Natural killer cell (primary cell): ENCODE measurements at places on chromosomes 2 and 18. TPM values are rescaled to one million over a fixed set of nuclear protein-coding genes. Genes with fewer than 3 reads are reported as not detected.
A peak's percentile ranks its signal among the peaks of the same experiment; 100 is the strongest.

- H3K27me3 ChIP-seq: no peaks in the 10 kb centered on the region
- H3K27ac ChIP-seq: no peak overlapping the region
- H3K4me1 ChIP-seq: no peaks in the 10 kb centered on the region
- no peaks in the 10 kb centered on the region for H3K36me3 ChIP-seq
- DNase-seq: no peak
- no peak overlapping the region for H3K4me3 ChIP-seq
Observed at GRCh38 chr2:158142568-158143332, 41.1 kb downstream of the UPP2 start.

- DNase-seq: no peak
- no peak overlapping the region for H3K4me3 ChIP-seq
- no peaks in the 10 kb centered on the region for H3K27me3 ChIP-seq
- H3K4me1 ChIP-seq: no peaks in the 10 kb centered on the region
- H3K36me3 ChIP-seq: no peaks in the 10 kb centered on the region
Observed at GRCh38 chr2:216711348-216711747, 16.0 kb upstream of the IGFBP5 start.

UGT1A5 gene
- not detected for total RNA-seq

DNA sequence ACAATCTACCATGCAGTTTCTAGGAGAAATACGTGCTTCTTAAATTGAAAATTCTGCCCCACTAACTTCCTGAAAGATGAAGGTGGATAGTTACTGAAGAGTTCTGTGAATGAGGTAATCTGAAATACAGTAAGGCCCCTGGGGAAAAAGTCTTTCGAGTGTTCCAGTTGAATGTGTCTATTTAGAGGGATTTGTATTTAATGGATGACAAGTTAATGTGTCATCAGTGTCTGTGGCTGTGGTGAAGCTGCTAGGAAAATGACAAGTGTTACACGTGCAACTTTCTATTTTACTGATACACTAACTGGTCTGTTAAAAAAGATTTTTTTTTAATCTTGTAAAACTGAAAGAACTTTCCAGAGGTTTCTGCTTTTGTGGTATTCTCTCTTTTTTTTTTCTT is 384.6 kb downstream of the STK39 start:
- no peaks in the 10 kb centered on the region for H3K27me3 ChIP-seq
- no peak for DNase-seq
- no peak overlapping the region for H3K4me3 ChIP-seq

SAG gene
- 0.12 TPM for total RNA-seq

TWIST2 gene
- total RNA-seq: not detected

CENPA gene
- 0.52 TPM for total RNA-seq

LBH gene
- total RNA-seq: 197 TPM

- no peak overlapping the region for H3K4me3 ChIP-seq
- no peaks in the 10 kb centered on the region for H3K27me3 ChIP-seq
- DNase-seq: no peak
- H3K4me1 ChIP-seq: no peaks in the 10 kb centered on the region
- H3K27ac ChIP-seq: no peak overlapping the region
Observed at GRCh38 chr2:241168366-241168765, 18.1 kb downstream of the PPP1R7 start.

GRCh38 chr18:45688113-45688512 is 35.9 kb upstream of the SLC14A1 start:
- peak overlapping the region; percentile 69 for H3K27ac ChIP-seq
- peaks cover 65% of the 10 kb centered on the region for H3K4me1 ChIP-seq
- H3K27me3 ChIP-seq: no peaks in the 10 kb centered on the region
- peaks cover 2% of the 10 kb centered on the region for H3K36me3 ChIP-seq

- no peaks in the 10 kb centered on the region for H3K27me3 ChIP-seq
- no peak overlapping the region for H3K4me3 ChIP-seq
Observed at GRCh38 chr2:43762286-43762685, 11.6 kb upstream of the DYNC2LI1 start.

MROH2A gene
- total RNA-seq: not detected

GRCh38 chr2:241886840-241887447 is 17.4 kb downstream of the RTP5 start:
- H3K4me1 ChIP-seq: peaks cover 17% of the 10 kb centered on the region
- no peak overlapping the region for H3K4me3 ChIP-seq
- no peak overlapping the region for H3K27ac ChIP-seq
- no peaks in the 10 kb centered on the region for H3K27me3 ChIP-seq

SDC1 gene
- 0.63 TPM for total RNA-seq

SLC40A1 gene
- total RNA-seq: 1.8 TPM

DNA sequence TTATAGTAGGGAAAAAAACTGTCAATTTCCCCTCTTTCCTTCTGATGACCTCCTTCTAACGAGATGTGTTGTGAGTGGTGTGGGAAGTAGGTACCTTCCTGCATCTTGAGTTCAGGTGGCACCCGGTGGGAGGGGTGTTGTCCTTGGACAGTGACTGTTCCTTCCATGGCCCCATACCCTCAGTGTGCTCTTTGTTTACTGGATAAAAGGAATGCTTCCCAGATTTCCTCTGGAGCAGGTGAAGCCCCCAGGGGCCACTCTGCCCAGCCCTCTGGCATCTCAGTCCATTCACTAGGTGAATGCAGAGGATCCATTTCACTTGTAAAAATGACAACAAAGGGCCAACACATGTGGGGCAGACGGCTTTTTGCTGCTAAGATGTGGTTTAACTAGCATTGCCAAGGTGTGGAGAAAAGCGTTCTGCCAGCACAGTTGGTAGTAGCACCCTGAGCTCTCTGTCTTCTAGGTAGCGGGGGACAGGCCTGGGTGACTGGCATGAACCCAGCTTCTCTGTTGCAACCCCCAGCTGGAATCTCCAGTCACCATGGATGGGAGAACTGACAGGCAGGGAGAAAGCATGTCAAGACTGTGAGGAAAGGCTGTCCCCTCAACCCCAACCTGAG is 6.9 kb downstream of the GDF7 start:
- no peak for DNase-seq
- H3K4me1 ChIP-seq: peaks cover 28% of the 10 kb centered on the region
- H3K36me3 ChIP-seq: no peaks in the 10 kb centered on the region
- peaks cover 29% of the 10 kb centered on the region for H3K27me3 ChIP-seq
- H3K4me3 ChIP-seq: no peak overlapping the region

DNA sequence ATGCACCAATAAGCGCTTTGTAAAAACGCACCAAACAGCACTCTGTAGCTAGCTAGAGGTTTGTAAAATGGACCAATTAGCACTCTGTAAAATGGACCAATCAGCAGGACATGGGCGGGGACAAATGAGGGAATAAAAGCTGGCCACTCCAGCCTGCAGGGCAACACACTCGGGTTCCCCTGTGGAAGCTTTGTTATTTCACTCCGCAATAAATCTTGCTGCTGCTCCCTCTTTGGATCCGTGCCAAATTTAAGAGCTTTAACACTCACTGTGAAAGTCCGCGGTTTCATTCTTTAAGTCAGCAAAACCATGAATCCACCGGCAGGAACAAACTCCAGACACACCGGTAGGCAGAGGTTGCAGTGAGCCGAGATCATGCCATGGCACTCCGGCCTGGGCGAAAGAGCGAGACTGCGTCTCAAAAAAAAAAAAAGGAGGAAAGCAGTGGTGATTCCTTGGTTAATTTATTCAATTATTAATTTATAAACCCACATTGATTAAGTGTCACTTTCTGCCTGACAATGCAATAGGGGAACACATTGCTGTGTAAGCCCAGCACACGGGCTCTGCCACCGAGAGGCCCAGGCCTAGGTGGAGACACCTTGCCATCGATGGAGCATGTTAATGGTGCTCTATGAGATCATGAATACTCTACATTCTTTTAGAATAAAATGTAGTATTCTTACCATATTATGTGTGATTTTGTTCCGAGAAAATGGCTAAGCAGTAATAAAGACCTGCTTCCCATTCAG is 687.6 kb upstream of the HS6ST1 start:
- DNase-seq: no peak
- no peak overlapping the region for H3K27ac ChIP-seq
- no peaks in the 10 kb centered on the region for H3K4me1 ChIP-seq
- H3K36me3 ChIP-seq: no peaks in the 10 kb centered on the region
- H3K4me3 ChIP-seq: no peak overlapping the region

DNA sequence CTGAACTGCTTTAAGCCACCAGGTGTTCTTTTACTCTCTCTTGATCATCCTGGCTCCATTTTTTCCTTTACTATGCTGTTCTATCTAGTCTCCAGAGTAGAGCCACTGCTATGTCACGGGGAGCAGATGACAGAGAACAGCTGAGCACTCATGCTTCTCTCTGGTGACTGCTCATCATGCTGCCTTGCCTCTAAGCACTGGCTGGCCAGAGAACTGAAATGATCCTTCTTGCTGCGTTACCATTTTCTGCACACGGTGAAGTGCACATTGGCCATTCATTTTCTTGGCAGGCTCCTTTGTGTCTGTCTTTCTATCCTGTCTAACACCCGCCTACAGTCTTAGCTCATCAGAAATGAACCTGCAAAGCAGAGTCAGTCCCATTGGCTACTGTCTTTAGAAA is 86.0 kb downstream of the KCTD1 start:
- no peaks in the 10 kb centered on the region for H3K27me3 ChIP-seq
- no peak overlapping the region for H3K4me3 ChIP-seq
- no peak overlapping the region for H3K27ac ChIP-seq
- H3K36me3 ChIP-seq: no peaks in the 10 kb centered on the region
- no peaks in the 10 kb centered on the region for H3K4me1 ChIP-seq

- DNase-seq: no peak
- no peaks in the 10 kb centered on the region for H3K27me3 ChIP-seq
- H3K27ac ChIP-seq: no peak overlapping the region
- no peaks in the 10 kb centered on the region for H3K4me1 ChIP-seq
Observed at GRCh38 chr2:133975135-133975534, 278.7 kb upstream of the MGAT5 start.

GAREM2 gene
- 7.1 TPM for total RNA-seq

GRCh38 chr2:181461056-181461997 is 4.1 kb downstream of the ITGA4 start:
- peak; percentile 54 for DNase-seq
- H3K36me3 ChIP-seq: peaks cover 25% of the 10 kb centered on the region
- no peaks in the 10 kb centered on the region for H3K27me3 ChIP-seq
- peak overlapping the region; percentile 84 for H3K4me3 ChIP-seq
- peaks cover 12% of the 10 kb centered on the region for H3K4me1 ChIP-seq
- peak overlapping the region; percentile 70 for H3K27ac ChIP-seq

DNA sequence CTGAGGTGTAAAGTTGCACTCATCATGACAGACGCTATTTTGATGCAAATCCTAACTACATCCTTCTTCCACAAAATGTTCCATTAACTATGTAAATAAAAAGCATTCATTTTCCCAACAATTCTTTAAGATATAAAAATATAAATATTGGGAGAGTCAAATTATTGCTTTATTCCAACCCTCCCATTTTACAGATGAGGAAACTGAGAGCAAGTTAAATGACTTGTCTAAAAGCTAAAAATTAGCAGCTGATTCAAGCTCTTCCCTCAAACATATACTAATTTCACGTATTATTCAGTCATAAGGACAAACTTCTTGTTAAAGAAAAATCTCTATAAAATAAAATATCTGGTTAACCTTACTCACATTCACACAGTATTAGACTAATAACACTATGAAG is 16.8 kb downstream of the KDSR start:
- no peak overlapping the region for H3K4me3 ChIP-seq
- peaks cover 26% of the 10 kb centered on the region for H3K36me3 ChIP-seq
- no peak overlapping the region for H3K27ac ChIP-seq
- H3K4me1 ChIP-seq: no peaks in the 10 kb centered on the region
- no peak for DNase-seq
- H3K27me3 ChIP-seq: no peaks in the 10 kb centered on the region

DNA sequence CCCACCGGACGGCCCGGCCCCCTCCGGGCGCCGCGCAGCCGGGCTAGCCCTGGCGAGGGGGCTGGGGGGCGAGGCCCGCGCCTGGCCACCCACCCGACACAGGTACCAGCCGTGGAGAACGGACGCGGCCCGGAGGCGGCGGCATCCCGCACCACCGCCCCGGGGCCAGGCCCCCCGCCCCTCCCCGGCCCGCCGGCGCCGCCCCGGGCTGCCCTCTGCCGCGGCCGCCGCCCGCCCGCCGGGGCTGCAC is 405 bp downstream of the SOS1 start:
- DNase-seq: no peak
- H3K27ac ChIP-seq: peak overlapping the region; percentile 94
- H3K4me1 ChIP-seq: peaks cover 31% of the 10 kb centered on the region
- H3K27me3 ChIP-seq: no peaks in the 10 kb centered on the region

KCNJ13 gene
- total RNA-seq: not detected

- H3K27ac ChIP-seq: no peak overlapping the region
- no peaks in the 10 kb centered on the region for H3K4me1 ChIP-seq
- H3K4me3 ChIP-seq: no peak overlapping the region
- H3K27me3 ChIP-seq: no peaks in the 10 kb centered on the region
- H3K36me3 ChIP-seq: no peaks in the 10 kb centered on the region
Observed at GRCh38 chr2:11896386-11896785, 150.0 kb downstream of the LPIN1 start.

WBP1 gene
- 65.1 TPM for total RNA-seq

DNA sequence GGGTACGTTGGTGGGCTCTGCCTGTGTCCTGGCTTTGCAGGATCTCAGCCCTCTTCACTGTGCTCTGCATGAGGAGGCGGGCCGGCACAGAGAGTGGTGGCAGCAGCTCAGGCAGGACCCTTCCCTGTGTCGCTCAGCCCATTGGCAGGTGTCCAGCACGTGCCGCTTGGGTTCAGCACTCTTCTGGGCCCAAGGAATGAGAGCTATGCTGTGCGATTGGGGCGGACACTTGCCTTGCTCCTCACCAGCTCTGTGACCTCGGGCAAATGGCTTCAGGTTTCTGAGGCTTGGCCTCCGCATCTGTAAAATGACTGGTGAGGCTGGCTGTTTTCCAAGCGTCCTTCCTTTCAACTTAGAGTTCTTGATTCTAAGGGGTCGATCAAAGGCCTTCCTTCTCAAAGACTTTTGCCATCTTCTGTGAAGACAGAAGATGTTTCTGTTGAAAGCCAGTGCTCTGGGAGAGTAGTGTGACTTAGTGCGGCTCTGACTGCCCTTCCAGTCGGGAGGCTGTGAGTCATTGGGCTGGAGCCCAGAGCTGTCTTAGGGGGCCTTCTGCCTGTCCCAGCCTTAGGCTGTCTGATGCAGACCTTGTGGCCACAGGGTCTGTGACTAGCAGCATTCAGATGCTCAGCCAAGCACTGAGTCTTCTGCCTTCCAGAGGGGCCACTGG is 35.6 kb downstream of the GLI2 start:
- no peaks in the 10 kb centered on the region for H3K4me1 ChIP-seq
- DNase-seq: no peak
- no peak overlapping the region for H3K27ac ChIP-seq
- H3K36me3 ChIP-seq: no peaks in the 10 kb centered on the region
- H3K4me3 ChIP-seq: no peak overlapping the region
- H3K27me3 ChIP-seq: no peaks in the 10 kb centered on the region

DNA sequence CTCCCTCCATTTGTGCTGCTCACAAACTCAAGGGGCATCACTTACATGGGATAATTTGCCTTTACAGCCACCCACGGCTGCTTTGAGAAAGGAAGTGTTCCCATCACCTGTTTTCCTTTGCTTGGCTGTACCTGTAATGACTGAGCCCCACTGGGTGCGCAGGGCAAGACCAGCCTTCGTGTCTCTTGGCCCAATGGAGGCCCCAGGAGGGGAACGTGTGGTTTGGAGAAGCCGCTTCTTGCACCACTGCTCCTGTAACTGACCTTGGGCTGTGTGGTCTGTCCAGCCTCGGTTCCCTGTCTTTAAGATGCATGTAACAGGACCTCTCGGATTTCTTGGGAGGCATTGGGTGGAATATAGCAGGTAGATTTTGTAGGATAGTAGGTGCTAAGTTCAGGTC is 41.1 kb downstream of the LDLRAD4 start:
- H3K4me1 ChIP-seq: peaks cover 9% of the 10 kb centered on the region
- DNase-seq: no peak
- H3K27ac ChIP-seq: no peak overlapping the region
- H3K36me3 ChIP-seq: no peaks in the 10 kb centered on the region

- no peaks in the 10 kb centered on the region for H3K36me3 ChIP-seq
- no peaks in the 10 kb centered on the region for H3K27me3 ChIP-seq
- H3K27ac ChIP-seq: no peak overlapping the region
- no peaks in the 10 kb centered on the region for H3K4me1 ChIP-seq
Observed at GRCh38 chr2:171626949-171627348, 60.3 kb upstream of the DYNC1I2 start.
